Adipose tissue (tissue), 3 donors: ENCODE measurements at places on chromosomes 16 and 17. TPM values are rescaled to one million over a fixed set of nuclear protein-coding genes. Genes with fewer than 3 reads are reported as not detected.

KCNAB3 gene
- 0.77 TPM for polyA plus RNA-seq

KANSL1 gene
- polyA plus RNA-seq, result 14.3 TPM

CIBAR2 gene
- not detected for polyA plus RNA-seq

FGF11 gene
- polyA plus RNA-seq, result 0.28 TPM

WSCD1 gene
- 1.2 TPM for polyA plus RNA-seq

NPIPA7 gene
- polyA plus RNA-seq, result 11.6 TPM

FAHD1 gene
- 28.5 TPM for polyA plus RNA-seq

TEKT5 gene
- polyA plus RNA-seq, result not detected

NOXO1 gene
- 0.67 TPM for polyA plus RNA-seq

TMEM88 gene
- 77.4 TPM for polyA plus RNA-seq

DNAH9 gene
- polyA plus RNA-seq, result 0.95 TPM

LPO gene
- 1.3 TPM for polyA plus RNA-seq

HLF gene
- polyA plus RNA-seq, result 7.4 TPM

KRTAP3-2 gene
- polyA plus RNA-seq, result not detected

PFN1 gene
- polyA plus RNA-seq, result 475 TPM

CCL7 gene
- not detected for polyA plus RNA-seq

TOP2A gene
- polyA plus RNA-seq, result 0.40 TPM
